Calu3 (cell line): ENCODE measurements at places on chromosomes 2 and 18.

- no peaks in the 10 kb centered on the region for H3K27me3 ChIP-seq
- no peak overlapping the region for H3K4me3 ChIP-seq
- DNase-seq = no peak
- peaks cover 10% of the 10 kb centered on the region for H3K36me3 ChIP-seq
- H3K4me1 ChIP-seq = peaks cover 8% of the 10 kb centered on the region
Observed at GRCh38 chr2:120228503-120228902, 5.3 kb upstream of the TMEM185B start.

DNA sequence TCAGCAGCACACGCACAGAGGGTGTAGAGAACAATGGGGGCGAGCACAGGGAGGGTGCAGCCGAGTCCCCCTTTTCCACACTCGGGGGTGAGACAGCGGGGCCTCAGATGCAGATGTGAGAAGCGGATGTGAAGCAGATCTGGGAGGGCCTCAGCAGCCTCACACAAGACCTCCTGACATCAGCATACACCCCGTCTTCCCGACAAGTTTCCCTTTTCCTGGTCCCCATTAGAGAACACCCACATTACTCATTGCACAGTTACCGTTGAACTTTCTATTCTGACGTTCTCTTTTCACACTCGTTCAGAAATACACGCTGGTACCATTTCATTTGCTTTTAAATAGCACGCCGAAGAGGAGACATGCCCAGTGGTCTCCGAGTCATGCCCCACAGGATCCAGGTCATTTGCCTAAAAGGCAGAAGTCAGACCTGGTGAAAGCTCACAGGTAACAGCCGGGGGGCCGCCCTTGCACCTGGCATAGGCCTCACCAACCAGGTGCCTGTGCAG is 129.5 kb upstream of the ID2 start:
- no peak overlapping the region for H3K4me3 ChIP-seq

- no peak overlapping the region for H3K4me3 ChIP-seq
- no peak for DNase-seq
- no peaks in the 10 kb centered on the region for H3K36me3 ChIP-seq
- H3K27ac ChIP-seq = no peak overlapping the region
- H3K27me3 ChIP-seq = no peaks in the 10 kb centered on the region
- H3K4me1 ChIP-seq = no peaks in the 10 kb centered on the region
Observed at GRCh38 chr2:3000968-3001367, 376.6 kb downstream of the EIPR1 start.

DNA sequence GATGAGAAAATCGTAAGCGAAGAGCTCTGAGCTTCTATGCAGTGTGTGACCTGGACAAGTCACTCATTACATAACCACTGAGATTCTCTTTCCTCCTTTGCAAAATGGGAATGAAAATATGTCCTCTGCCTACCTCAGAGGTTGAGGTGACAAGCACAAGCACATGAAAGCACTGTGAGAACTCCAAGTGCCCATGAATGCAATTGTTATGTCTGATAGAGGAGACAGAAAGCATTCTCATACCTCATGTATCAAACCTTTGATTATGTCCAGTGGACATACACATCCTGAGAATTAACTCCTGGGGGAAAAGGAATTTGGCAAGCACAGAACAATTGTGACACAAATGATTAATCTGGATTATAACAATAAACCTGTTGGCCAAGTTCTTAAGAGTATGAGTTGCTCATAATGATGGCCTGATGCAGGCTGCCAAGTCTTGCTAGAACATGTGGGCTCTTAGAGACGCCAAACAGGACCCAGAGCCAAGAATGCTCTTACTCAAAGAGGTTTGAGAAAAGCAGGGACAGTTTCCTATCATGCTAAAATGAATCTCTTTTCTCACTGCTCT is 8.5 kb upstream of the RMDN2 start:
- peak; percentile 29 for DNase-seq
- peaks cover 6% of the 10 kb centered on the region for H3K36me3 ChIP-seq
- no peaks in the 10 kb centered on the region for H3K27me3 ChIP-seq
- H3K27ac ChIP-seq = no peak overlapping the region

DNA sequence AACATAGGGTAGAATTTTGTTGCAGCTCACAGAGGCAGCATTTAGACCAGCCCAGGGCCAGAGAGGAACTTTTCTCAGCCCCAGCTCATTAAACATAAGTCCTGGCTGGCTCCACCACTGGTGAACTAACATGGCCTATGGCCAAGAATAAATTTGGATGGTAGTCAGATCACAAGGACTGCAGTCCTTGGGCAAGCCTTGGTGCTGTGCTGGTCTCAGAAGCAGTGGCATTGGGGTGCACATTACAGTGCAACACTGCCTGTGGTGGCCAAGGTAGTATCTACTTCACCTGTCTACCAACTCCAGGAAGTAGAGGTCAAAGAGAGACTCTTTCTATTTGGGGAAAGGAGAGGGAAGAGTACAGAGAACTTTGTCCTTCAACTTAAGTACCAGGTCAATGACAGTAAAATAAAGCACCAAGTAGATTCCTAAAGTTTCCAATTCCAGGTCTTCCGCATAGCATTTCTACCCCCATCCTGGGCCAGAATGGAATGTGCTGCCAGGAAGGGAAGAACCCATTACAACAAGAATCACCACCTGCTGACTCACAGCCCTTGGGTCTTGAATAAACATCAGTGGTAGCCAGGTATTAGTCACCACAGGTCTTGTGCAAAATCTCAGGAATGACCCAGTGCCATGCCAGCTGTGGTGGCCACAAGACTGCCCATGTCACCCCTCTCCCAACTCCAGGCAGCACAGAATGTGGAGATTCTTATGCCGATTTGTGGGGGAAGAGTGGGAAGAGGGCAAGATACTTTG is 155.4 kb upstream of the FSIP2 start:
- peaks cover 38% of the 10 kb centered on the region for H3K4me1 ChIP-seq
- peak overlapping the region; percentile 94 for H3K27ac ChIP-seq
- DNase-seq = peak; percentile 83
- H3K4me3 ChIP-seq = peak overlapping the region; percentile 48

GRCh38 chr18:47118981-47119380 is 31.3 kb downstream of the HDHD2 start:
- H3K4me3 ChIP-seq = no peak overlapping the region
- H3K4me1 ChIP-seq = no peaks in the 10 kb centered on the region
- H3K36me3 ChIP-seq = peaks cover 4% of the 10 kb centered on the region
- no peak for DNase-seq

- no peaks in the 10 kb centered on the region for H3K27me3 ChIP-seq
- no peak for DNase-seq
- no peaks in the 10 kb centered on the region for H3K4me1 ChIP-seq
- H3K36me3 ChIP-seq = no peaks in the 10 kb centered on the region
- no peak overlapping the region for H3K27ac ChIP-seq
Observed at GRCh38 chr2:18889565-18890332, 300.4 kb upstream of the NT5C1B start.

DNA sequence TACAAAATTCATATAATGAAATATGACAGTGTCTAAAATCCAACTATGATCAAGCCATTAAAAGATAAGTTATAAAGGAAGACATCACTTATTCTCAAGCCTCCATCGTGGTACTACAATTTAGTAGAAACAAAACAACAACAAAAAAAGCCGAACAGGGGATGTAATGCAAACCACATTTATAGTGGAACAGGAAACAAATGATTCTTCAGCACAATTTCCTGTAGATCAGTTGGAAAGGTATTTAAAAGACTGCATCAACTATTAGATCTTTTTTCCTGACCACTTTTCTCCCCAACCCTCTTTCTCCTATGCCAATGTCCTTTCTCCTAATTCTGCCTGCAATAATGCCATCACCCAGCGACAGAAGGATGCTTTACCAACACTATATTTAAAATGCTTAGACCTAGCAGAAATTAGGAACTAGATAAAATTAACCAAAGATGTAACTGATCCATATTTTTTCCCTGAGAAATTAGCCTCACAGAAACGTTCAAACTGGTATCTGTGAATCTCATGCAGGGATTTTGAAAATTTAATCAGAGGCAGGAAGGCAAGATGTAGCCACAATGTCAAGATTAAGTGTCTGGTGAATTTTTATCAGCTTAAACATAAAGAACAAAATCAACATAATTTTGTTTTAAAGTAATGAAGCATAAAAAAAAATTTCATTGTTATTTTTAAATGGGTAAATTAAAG is 271.4 kb downstream of the TCF4 start:
- no peak overlapping the region for H3K4me3 ChIP-seq
- H3K27ac ChIP-seq = no peak overlapping the region
- H3K4me1 ChIP-seq = no peaks in the 10 kb centered on the region
- no peaks in the 10 kb centered on the region for H3K36me3 ChIP-seq
- H3K27me3 ChIP-seq = peaks cover 7% of the 10 kb centered on the region
- DNase-seq = no peak

DNA sequence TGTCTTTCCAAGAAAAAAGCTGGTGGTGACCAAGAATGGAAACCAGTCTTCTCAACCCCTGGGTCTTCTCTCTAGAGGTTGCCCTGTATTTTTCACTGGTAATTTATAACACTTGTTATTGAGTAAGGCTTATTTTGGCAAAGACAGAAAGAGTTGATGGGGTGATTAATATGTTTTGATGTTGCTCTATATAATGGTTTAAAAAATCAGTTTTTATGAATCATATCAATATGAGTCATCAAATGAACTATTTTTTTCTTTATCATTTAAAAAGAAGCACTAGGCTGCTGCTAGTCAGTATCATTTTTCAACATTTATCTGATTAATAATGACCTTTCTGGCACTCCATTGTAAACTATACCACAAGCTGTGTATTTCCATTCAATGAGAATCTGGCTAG is 1142.2 kb downstream of the LRP1B start:
- no peak overlapping the region for H3K27ac ChIP-seq
- H3K4me3 ChIP-seq = no peak overlapping the region
- H3K27me3 ChIP-seq = no peaks in the 10 kb centered on the region
- H3K36me3 ChIP-seq = no peaks in the 10 kb centered on the region
